ENCODE measurements at places on chromosomes 1 and 21.

- DNase-seq = no peak
Observed at GRCh38 chr21:35232545-35233176, 183.6 kb upstream of the RUNX1 start.

DNA sequence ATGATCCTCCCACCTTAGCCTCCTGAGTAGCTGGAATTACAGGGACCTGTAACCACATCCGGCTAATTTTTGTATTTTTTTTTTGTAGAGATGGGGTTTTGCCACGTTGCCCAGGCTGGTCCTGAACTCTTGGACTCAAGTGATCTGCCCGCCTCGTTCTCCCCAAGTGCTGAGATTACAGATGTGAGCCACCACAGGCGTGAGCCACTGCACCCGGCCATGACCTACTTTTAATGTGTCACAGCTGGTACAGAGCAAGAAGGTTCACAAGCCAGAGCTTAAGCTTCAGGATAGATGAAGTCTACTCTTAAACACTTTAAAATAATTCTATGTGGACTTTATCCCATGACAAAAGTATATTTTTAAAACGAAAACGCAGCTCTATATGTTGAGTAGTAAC, 23.6 kb downstream of the ACBD3 start:
- DNase-seq = no peak

DNA sequence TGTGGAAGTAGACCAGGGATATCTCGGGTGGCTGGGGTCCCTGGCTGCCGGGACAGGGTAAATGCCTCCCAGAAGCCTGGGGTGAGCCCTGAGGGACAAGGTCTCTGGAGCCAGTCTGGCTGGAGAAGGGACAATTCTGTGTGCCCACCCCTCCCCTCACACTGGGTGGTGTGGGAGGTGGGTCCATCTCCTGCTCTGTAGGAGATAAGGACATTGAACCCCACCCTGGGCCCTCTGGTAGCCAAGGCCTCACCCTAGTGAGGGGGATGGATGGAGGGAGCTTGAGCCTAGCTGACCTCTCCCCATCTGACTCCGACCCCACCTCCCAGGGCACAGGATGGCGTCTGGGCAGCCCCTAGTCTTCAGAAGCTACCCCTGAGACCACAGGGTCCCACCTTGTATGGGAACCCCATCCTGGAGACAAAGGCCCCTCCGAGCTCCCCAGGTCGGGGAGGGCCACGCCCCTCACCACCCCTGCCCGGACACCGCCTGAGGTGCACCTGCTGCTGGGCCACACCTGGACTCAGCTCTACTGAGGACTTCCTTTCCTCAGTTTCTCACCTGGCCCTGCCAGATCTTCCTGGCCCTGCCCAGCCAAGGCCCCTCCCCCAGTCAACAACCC, 4.3 kb downstream of the AGRN start:
- DNase-seq = no peak

DNA sequence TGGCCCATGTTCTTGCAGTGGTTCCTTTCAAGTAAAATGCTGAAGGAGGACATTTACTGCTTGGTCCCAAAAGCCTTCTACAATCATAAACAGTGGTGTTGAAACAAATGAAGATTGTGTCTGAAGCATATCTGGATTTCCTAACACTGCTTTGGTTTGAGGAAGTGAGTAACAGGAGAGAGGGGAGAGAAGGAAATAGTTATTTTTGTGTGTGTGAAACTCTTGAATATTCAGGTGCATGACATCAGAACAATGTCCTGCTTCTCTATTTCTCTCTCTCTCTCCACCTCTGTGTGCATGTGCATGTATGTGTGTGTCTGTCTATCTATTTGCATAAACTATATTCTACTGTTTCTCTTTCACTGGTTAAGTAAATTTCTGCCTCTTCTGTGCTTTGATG, 61.4 kb upstream of the TNFSF18 start:
- DNase-seq = peak; percentile 76
